ENCODE measurements at places on chromosomes 11 and 22.

DNA sequence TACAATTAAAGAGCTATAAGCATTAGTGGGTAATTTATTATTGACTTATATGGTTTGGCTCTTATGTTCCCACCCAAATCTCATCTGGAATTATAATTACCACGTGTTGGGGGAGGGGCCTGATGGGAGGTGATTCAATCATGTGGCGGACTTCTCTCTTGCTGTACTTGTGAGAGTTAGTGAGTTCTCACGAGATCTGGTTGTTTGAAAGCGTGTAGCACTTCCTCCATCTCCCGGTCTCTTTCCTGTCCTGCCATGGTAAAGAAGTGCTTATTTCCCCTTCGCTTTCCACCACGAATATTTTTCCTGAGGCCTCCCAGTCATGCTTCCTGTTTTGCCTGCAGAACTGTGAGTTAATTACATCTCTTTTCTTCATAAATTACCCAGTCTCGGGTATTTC lies 28.1 kb upstream of the CHORDC1 start:
- no peak for DNase-seq

GRCh38 chr11:94870422-94870821 lies 102.3 kb downstream of the AMOTL1 start:
- DNase-seq, result no peak

- no peak for DNase-seq
These were observed 29.7 kb upstream of the TEF start for GRCh38 chr22:41352058-41352457.

DNA sequence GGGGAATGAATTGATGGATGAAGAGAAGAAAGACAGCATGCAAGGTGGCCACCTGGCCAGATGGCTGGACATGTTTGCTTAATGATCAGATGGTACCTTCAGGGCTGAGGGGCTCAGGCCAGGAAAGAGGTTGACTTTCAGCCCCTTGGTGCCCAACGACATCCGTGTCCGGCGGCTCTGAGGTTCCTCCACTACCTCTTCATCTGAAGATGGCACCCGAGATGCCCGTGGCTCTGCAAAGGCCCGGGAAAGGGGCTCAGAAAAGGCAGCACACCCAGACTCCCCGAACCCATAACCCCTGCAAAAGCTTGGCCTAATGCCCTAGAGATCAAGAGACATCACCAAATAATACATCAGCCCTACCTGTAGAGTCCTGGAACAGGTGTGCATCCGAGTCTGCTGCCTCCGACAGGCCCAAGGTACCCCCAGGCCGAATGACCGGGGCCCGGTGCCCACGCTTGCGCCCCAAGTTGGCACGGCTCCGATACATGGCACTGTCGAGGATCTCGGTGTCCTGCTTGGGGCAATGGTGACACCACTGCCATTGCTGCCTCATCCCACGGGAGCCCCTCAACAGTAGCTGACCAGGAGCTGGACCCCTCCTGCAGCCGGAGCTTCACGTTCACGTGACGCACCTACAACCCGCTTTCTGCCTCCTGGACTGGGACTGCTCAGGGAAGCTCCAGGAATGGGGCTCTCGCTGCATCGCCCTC lies 22.9 kb downstream of the TNKS1BP1 start:
- no peak for DNase-seq

DNA sequence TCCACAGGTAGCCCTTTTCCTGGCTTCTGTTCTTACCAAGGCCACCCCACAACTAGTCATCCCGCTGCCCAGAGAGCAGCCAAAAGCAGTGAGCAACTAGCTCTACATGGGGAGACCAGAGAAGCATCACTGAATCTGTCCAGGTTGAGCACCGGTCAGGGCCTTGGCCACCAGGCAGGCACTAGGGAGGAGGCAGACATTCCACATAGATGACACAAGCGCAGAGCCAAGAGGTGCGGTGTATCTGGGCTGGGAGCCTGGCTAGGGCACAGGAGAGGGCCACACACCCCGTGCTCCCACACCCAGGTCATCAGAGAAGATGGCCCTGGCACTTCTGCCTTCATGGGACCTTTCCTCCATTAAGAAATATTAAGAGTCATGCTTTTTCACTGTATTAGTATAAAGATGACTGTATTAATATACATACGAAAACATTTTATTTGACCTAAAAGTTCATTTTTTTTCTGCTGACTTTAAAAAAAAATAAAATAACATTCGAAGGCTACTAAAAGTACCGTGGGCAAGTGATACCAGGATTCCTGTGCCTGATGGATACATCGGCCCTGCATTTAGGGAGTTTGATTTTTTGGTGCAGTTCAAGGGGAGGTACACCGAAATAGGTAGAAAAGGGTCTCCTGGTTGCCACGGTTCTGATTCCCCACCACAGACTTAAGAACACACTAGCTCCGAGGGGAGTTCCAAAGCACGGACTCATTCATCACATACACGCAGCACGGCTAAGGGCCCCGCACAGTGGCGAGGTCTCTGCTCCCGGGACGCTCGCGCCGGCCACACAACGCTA lies 1.2 kb downstream of the DGCR2 start:
- DNase-seq, result no peak
